ENCODE measurements at places on chromosomes 5 and 9. TPM values are rescaled to one million over a fixed set of nuclear protein-coding genes. Genes with fewer than 3 reads are reported as not detected.

Gene TAS2R1
- polyA plus RNA-seq: 0.41 TPM

Gene SPAG8
- 4.2 TPM for polyA plus RNA-seq

Gene PTGDS
- polyA plus RNA-seq: 2.0 TPM

Gene GDF9
- 4.6 TPM for polyA plus RNA-seq

Gene GFRA3
- polyA plus RNA-seq: not detected

Gene MYOT
- polyA plus RNA-seq: not detected

Gene TSSK1B
- polyA plus RNA-seq: not detected

Gene PCDHA4
- 43.6 TPM for polyA plus RNA-seq

Gene TAF11L10
- not detected for polyA plus RNA-seq

Gene FOXD1
- not detected for polyA plus RNA-seq

Gene PIP5KL1
- polyA plus RNA-seq: 5.2 TPM

Gene CTNND2
- polyA plus RNA-seq: 67.6 TPM

Gene GABRP
- not detected for polyA plus RNA-seq

Gene ACTBL2
- polyA plus RNA-seq: not detected

Gene STPG3
- not detected for polyA plus RNA-seq

Measured in neural cell (in vitro differentiated cells).